MV-4-11 (cell line): ENCODE measurements at places on chromosomes 7 and 10.

- DNase-seq, result no peak
These were observed 305.6 kb downstream of the RPS24 start for GRCh38 chr10:78339251-78339650.

GRCh38 chr10:72133517-72133916 is 45.2 kb upstream of the SPOCK2 start:
- DNase-seq, result peak; percentile 92

DNA sequence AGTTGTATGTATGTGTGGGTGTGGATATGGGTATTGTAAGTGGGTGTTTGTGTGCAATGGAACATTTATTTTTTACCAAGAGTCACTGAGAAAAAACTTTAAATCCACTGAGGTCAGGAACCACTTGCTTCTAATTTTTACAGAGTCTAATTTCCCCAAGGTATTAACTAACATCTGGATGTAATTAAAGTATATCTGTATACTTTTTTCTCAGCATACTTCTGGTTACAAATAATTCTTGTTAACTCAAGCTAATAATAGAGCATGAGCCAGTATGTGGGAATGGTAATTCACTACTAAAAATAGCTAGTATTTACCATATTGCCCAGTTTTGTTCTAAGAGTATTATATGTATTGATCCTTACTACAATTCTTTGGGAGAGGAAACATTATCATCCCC is 24.6 kb upstream of the STEAP4 start:
- no peak for DNase-seq

DNA sequence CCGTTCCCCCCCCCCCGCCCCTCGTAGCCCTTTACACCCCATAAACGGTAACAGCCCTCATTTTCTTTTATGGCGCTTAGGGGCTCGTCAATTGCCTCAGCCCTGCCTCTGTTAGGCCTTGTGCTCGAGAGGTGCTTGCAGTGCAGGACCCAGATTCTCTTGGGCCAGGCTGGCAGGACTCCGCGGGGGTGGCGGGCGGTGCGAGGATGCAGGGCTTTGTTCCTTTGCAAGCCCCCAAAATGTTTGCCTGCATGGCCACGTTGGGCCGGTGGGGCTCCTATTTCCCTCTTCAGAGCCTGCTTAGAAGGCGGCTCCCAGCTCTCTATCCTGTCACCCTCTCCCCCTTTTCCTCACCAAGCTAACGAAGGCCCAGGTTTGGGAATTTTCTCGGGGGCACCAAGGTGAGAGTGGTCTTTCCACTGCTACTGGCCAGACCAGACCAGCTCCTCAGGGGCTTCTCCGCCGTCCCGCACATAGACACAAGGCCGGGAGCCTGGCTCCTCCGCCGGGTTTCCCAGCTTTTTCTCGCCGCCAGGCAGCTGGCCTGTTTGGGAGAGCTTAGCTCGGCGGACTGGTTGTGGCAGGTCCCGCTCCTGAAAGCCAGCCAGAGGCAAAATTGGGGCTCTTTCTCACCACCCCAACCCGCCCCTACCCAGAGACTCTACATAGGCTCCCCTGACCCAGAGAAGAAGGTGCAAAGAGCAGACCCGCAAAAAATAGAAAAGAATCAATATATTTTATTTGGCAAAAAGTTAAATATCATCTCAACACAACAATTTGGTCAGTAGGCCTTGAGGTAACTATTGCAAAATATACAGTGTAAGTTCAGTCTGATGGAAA is 3.4 kb downstream of the HOXA9 start:
- no peak for DNase-seq

DNA sequence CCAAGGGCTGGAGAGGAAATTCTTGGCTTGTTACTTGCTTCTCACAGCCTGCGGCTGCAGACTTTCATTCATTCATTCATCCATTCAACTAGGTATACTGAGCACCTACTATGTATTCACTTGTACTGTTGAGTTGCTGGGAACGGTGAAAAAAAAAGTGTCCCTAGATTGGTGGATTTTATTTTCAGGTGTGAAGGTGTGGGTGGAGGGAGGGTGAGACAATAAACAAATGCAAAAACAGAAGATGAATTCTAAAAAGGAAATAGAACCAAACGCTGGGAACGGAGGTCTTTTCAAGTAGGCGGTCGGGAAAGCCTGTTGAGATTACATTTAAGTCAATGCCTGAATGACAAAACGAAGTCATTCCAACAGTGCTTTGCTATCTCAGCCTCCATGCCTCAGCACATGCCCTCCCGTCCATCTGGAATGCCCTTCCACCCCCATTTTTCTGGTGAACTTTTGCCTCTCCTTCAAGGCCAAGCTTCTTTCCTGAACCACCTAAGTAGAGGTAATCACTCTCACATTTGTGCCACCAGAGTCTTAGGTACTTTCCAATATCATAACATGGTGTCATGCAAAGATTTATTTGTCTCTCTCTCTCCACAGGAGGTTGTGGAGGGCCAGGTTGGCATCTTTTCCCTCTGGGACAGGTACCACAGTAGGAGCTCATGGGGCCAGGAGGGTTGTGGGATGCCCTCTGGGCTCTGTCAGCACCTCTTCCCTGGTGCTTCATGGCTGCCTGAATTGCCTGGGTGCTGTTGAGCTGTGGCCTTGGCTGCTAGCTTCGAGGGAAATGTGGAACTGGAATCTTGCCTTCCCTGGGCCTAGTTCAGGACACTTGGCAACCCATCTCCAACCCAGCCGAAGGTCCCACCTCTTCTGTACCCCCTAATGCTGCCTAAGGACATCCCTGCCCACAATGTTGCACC is 5.5 kb downstream of the NKX2-3 start:
- no peak for DNase-seq

DNA sequence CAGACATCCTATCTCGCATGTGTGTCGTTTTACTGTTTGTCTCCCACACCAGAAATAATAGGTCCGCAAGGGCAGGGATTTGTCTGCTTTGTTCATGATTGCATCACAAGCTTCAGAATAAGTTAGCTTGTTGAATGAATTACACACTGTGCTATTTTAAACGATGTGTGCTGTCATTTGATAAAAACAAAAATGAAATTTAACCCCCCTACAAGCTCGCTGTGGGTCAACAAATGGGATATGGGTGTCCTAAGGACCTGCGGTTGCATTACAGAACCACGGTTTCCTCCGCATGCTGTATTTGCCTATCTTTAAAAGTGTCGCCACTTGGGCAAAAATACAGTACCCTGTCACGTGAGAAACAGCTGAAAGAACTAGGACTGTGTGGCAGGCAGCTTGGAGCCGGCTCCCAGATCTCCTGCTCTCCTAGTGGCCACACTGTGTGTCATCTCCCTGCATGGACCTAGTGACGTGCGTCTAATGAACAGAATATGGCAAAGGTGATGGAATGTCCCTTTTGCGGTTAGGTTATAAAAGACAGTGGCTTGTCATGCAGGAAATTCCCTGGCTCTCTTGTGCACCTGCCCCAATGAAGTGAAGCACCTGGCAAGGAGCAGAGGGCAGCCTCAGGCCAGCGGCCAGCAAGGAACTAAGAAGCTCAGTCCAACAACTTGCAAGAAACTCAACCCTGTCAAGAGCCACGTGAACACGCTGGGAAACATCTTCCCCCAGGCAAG is 32.9 kb upstream of the CRYGN start:
- DNase-seq, result peak; percentile 66

DNA sequence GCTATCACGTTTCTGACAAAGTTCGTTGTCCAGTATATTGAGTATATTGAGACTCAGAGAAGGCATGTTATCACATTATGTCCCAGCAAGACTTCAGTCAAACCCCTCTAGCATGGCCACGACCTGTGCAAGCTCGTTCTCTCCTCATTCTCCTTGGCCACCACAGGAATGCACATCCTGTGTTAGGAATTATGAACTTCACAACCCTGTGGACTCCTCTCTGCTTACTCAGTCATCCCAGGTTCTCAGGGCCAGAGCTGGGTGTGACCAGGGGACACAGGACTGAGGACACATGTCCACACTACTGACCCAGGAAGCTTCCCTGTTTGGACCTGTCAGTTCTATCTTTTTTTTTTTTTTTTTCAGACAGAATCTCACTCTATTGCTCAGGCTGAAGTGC is 4.4 kb downstream of the SH2D4B start:
- DNase-seq, result no peak

DNA sequence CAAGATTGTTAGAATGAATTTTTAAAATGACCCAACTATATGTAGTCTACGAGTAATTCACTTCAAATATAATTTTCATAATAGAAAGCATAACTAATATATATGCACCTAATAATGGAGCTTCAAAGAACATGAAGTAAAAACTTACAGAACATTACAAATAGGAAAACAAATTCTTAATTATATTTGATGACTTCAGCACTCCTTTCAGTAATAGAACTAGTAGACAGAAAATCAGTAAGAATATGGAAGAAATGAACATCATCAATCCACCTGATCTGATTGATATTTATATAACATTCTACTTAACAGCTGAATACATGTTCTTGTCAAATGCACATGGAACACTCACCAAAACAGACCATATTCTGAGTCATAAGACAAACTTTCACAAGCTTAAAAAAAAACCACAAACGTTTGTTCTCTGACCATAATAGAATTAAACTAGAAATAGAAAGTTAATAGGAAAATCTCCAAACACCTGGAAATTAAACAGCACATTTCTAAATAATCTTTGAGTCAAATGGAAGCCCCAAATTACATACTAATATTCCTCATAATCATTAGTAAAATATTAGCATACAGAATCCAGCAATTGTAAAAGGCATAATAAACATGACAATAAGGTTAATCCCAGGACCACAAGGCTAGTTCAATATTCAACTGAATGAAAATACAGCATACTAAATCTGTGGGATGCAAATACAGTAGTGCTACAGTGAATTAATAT is 48.0 kb downstream of the BRAF start:
- DNase-seq, result peak; percentile 60

DNA sequence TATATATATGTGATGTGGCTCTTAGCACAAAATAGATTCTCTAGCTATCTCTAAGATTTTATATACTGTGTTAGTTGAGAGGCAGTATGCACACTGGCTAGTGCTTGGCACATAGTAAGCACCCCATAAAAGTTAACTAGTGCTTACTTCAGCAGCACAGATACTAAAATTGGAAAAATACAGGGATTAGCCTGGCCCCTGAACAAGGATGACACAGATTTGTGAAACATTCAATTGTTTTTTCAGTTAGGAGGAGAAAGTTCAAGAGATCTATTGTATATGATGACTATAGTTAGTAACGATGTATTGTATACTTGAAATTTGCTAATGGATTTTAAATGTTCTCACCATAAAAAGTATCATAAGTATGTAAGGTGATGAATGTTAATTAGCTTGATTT is 78.3 kb upstream of the LRRC17 start:
- no peak for DNase-seq

DNA sequence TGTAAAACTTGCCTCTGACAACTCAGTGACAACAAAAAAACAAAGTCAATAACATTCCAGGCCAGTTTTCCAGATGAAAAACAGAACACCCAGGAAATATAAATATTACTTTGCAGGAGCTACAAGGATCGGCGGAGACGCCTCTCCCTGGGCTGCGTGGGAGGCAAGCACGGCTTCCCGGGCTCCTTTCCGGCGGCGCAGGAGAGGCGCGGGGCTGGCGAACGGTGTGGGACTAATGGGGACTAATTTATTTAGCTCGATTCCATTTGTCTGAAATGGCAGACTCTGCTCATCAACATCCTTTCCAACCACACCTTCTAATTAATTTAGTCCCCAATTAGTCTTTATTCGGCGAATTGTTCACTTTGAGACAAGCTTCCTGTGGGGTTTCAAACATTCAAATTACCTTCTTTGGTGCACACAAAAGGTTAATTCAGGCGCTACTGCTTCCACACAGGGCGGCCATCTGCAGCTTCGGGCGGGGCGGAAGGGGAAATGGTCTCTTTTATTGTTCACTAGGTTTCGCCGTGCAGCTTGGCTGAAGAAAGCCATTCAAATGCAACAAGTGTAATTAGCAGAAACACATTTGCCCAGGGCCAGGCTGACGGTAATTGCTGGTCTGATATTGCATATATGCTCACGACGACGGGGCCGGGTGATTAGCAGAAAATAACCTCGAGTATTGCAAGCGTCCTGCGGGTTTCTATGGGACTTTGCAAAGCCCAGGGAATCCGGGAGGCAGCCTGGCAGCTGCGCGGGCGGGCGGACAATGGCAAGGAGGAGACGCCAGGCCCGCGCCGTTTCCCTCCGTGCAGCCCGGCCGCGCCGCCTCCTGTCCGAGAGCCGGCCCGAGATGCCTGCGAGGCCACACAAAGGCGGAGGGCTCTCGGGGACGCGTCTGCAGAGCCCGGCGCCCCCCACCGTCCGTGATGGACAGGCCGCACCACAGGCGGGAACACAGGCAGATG is 270.1 kb downstream of the PTPRN2 start:
- DNase-seq, result no peak

- no peak for DNase-seq
These were observed 140.1 kb downstream of the GLI3 start for GRCh38 chr7:42096681-42097561.

GRCh38 chr7:16492513-16493062 is 27.1 kb upstream of the SOSTDC1 start:
- no peak for DNase-seq

DNA sequence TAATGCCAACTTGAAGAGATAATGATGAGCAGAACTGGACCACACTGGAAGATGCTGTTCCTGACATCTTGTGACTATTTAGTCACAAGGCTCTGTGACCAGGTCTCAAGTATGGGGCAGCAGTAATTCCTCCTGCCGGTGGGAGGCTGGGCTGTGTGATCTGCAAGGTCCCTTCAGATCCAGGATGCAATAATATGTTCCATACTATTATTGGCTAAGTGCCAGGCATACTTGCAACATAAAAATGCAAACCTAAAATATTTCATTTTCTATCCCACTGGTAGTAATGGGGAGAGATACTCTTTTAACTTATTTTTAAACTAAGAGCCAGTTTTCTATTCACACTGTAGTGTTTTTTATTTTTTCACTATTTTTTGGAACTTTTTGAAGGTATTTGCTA is 171.5 kb downstream of the CYP26A1 start:
- no peak for DNase-seq

DNA sequence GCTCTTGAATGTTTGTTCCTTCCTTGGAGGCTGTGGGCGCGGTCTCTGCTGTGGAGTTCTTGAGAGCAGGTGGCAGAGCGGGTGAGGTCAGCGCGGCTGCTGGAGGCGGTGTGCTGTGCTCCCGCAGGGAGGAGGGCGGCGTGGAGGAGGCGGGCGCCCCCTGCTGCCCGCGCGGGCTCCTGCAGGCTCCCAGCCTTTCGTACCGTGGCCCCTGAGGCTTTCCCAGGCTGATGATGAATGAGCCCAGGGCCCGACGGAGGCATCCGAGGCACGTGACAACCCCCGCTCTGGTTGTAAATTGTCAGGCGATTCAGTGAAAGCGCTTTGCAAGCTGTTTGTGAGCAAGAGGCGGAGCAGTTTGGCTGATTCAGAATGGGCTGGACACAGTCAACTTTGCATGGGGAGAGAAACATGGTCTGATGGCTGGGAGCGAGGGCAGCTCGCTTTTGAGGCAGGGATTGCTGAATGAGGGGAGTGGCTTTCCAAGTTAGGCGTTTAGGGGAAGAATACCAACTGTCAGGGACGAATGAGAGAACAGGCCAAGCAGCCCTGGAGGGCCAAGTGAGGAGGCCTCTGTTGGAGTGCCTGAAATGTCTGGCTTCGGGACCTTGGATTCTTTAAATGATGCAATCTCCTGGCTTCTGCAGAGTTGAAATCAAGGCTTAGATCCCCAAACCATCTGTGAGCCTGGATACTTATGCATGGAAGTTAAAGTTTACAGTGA is 46.6 kb downstream of the CDHR3 start:
- DNase-seq, result peak; percentile 57

- no peak for DNase-seq
These were observed 40.4 kb downstream of the CNNM1 start for GRCh38 chr10:99369551-99369950.
